ENCODE measurements at places on chromosomes 5 and 9. TPM values are rescaled to one million over a fixed set of nuclear protein-coding genes. Genes with fewer than 3 reads are reported as not detected.

DNA sequence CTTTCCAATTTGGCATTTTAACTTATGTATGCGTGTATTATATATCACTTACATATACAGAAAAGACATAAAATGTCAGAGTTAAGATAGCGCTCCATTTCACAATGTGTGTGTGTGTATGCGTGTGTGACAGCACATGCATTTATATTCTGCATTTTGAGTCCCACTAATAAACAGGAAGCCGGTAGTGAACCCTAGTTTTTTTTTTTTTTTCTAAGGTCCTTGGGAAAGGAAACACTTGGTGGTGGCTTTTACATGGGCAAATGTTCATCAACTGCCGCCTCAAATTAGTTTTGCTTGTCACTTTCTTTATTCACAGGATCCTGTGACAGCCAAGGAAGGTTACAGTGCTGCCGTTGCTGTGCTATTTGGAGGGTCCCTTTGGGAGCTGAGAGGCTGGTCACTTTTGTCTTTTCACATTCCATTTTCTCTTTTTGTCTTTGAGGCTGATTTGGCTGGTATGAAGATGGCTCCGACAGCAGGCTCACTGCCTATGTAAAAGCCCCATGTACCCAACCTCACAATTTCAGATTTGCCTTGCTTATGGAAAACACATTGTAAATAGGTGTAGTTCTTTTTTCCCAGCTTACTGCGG lies 298.9 kb downstream of the CSNK1G3 start:
- peaks cover 25% of the 10 kb centered on the region for H3K4me1 ChIP-seq
- no peak for DNase-seq
- H3K27ac ChIP-seq, result no peak overlapping the region
- no peaks in the 10 kb centered on the region for H3K36me3 ChIP-seq
- no peaks in the 10 kb centered on the region for H3K27me3 ChIP-seq
- no peak overlapping the region for H3K4me3 ChIP-seq

DNA sequence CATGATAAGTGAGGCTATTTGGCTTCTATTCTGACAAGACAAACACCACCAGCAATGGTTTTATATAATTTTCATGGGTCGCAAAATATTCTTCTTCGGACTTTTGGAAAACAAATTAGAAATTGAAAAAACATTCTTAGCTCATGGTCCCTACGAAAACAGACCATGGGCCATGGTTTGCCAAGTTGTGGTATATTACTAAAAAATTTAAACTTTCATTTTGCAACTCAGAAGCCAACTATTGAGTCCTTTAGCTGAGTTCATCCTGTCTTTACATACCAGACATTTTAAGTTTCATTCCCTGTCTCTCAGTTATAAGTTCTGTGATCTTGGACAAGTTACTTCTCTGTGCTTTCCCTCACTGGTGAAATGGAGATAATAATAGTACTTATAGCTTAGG lies 198.1 kb downstream of the CSNK1G3 start:
- H3K27ac ChIP-seq, result no peak overlapping the region
- DNase-seq, result no peak
- H3K27me3 ChIP-seq, result no peaks in the 10 kb centered on the region
- no peaks in the 10 kb centered on the region for H3K36me3 ChIP-seq
- peaks cover 24% of the 10 kb centered on the region for H3K4me1 ChIP-seq
- H3K4me3 ChIP-seq, result no peak overlapping the region

- H3K4me3 ChIP-seq, result no peak overlapping the region
- H3K27ac ChIP-seq, result no peak overlapping the region
- H3K36me3 ChIP-seq, result no peaks in the 10 kb centered on the region
- H3K4me1 ChIP-seq, result no peaks in the 10 kb centered on the region
- H3K27me3 ChIP-seq, result no peaks in the 10 kb centered on the region
- DNase-seq, result no peak
Measured at GRCh38 chr9:34446951-34447350, 11.4 kb downstream of the FAM219A start.

- no peaks in the 10 kb centered on the region for H3K36me3 ChIP-seq
- no peak for DNase-seq
- H3K4me3 ChIP-seq, result no peak overlapping the region
- H3K4me1 ChIP-seq, result no peaks in the 10 kb centered on the region
- no peaks in the 10 kb centered on the region for H3K27me3 ChIP-seq
- H3K27ac ChIP-seq, result no peak overlapping the region
Measured at GRCh38 chr9:2285416-2286332, 270.5 kb downstream of the SMARCA2 start.

The CKS2 gene
- total RNA-seq, result 327 TPM

DNA sequence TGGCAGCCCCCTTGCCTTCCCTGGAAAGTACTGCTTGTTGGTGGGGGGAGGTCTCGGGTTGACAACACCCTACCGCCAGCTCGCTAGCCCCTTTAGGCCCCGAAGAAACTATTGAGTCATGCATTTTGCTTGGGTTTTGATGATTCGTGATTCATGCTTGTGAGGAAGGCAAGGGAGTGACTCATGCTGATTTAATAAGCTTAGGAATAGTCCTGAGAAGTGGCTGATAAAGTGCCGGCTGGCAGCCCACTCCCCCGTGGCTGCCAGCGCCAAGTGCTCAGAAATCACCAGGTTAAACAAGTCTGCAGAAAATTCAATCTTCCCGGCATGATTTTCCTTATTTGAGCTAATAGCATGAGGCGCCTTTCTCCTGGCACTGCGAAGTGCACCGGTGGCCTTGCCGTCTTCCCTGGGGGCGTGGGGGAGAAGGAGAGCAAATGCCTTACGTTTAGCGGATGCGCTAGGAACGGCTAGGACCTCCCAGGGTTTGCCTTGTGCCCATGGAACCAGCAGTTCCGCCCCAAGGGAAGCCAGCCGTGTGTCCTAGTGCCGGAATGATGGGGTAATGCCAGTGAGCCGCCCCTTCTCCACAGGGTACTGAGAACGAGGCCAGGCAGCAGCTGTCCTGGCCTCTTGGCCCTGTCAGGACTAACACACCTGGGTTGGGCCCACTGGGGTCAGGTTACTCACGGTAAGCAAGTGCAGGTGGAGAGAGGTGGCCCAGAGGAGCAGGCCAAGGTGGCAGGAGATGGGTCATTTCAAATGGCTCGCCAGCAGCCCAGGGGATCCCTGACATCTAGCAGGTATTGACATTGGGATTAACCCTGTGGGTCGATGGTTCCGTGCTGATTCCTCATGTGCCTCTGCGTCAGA lies 151.9 kb downstream of the MACROH2A1 start:
- H3K27ac ChIP-seq, result peak overlapping the region; percentile 59
- H3K36me3 ChIP-seq, result no peaks in the 10 kb centered on the region
- peak overlapping the region; percentile 12 for H3K4me3 ChIP-seq
- H3K4me1 ChIP-seq, result peaks cover 45% of the 10 kb centered on the region

GRCh38 chr5:117504305-117504704 lies 929.7 kb upstream of the SEMA6A start:
- no peak overlapping the region for H3K27ac ChIP-seq
- no peaks in the 10 kb centered on the region for H3K36me3 ChIP-seq
- DNase-seq, result no peak
- H3K4me1 ChIP-seq, result no peaks in the 10 kb centered on the region
- H3K27me3 ChIP-seq, result no peaks in the 10 kb centered on the region

The MEIKIN gene
- not detected for total RNA-seq

- H3K36me3 ChIP-seq, result peaks cover 16% of the 10 kb centered on the region
- H3K27ac ChIP-seq, result no peak overlapping the region
- H3K27me3 ChIP-seq, result no peaks in the 10 kb centered on the region
- DNase-seq, result no peak
- peaks cover 6% of the 10 kb centered on the region for H3K4me1 ChIP-seq
Measured at GRCh38 chr5:94691949-94692348, 73.5 kb downstream of the SLF1 start.

The CCDC192 gene
- total RNA-seq, result not detected

DNA sequence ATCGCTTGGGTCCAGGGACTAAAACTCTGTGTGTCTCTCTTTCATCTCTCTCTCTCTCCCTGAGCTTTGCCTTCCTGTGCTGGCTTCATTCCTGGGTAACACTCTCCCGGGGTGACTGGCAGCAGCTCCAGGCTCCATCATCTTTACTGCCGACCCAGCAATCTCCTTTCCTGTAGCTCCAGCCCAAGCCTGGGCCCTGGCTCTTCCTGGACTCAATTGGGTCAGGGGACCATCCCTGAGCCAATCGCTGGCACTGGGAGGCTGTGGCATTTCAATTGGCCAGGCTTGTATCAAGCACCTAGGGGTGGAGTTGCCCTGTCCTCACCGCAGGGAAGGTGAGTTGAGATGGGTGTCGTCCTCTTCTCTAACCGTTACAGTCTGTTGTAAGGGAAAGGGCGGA lies 31.9 kb downstream of the FAM240B start:
- no peaks in the 10 kb centered on the region for H3K36me3 ChIP-seq
- H3K27me3 ChIP-seq, result no peaks in the 10 kb centered on the region
- peaks cover 20% of the 10 kb centered on the region for H3K4me1 ChIP-seq
- H3K4me3 ChIP-seq, result no peak overlapping the region
- DNase-seq, result no peak

DNA sequence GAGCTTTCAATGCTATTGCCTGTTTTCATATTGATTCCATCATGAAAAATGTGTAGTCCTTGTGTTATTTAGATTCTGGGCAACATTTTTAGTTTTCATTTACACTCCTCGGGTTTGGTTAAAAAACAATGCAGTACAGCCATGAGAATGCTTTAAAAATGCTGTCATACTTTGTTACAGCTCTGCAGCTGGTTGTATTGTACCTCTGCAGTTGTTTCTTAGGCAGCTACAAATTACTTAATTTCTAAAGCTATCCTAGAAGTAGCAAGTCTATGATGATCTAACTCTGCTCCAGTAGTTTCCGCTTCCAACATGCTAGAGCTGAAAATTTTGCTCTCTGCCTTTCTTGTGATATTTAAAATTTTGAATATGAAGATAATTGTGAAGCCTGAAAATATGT lies 20.2 kb downstream of the SNX18 start:
- H3K4me3 ChIP-seq, result no peak overlapping the region
- no peaks in the 10 kb centered on the region for H3K27me3 ChIP-seq
- H3K27ac ChIP-seq, result no peak overlapping the region
- peaks cover 7% of the 10 kb centered on the region for H3K4me1 ChIP-seq
- no peak for DNase-seq

GRCh38 chr5:156019571-156020180 lies 307.3 kb upstream of the SGCD start:
- no peaks in the 10 kb centered on the region for H3K4me1 ChIP-seq
- DNase-seq, result no peak
- H3K27ac ChIP-seq, result no peak overlapping the region

The IFNK gene
- not detected for total RNA-seq

The HTR1A gene
- total RNA-seq, result not detected

The CORO2A gene
- total RNA-seq, result 0.16 TPM

The PRPF4 gene
- 29.9 TPM for total RNA-seq

The FAM169A gene
- total RNA-seq, result 16.5 TPM

DNA sequence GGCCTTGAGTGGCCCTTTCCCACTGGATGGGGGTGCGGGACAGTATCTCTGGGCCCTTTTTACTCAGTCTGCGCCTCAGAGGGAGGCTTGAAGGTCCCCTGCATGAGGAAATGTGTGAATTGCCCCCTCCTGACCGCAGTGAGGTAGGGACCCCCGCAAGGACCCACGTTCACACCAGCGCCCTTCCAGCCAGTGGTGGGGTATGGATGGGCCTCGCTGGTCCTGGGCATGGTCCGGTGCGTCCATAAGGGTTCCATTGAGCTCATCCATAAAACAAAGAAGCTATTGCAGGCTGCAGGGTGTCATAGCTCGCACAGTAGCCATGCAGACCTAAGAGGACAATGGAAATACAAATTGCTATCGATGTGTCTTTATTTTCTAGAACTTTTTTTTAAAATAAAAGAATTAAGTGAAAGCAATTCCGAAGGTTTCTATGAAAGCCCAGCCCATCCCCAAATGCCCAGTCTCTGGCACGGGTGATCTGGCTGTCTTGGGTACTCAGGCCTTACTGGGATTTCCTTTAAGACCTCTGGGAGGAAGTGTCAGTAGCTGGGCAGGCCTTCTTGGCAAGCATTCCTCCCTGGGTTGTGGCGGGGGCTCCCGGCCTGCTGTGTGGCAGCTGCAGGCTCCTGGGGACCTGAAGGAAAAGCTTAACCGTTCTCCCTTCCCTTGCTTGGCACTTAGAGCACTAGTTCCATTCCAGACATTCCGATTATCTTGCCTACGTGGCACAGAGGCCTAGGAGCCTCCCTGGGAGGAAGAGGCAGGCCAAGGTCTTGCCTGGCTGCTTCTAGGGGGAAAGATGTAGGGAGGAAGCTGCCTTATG lies 1.5 kb upstream of the SEMA5A start:
- peak overlapping the region; percentile 88 for H3K27ac ChIP-seq
- H3K27me3 ChIP-seq, result no peaks in the 10 kb centered on the region
- peaks cover 29% of the 10 kb centered on the region for H3K4me1 ChIP-seq

- DNase-seq, result no peak
- H3K4me1 ChIP-seq, result no peaks in the 10 kb centered on the region
- H3K36me3 ChIP-seq, result no peaks in the 10 kb centered on the region
Measured at GRCh38 chr5:85132269-85132668, 747.6 kb upstream of the EDIL3 start.

The SYNPO gene
- 6.5 TPM for total RNA-seq

- H3K27ac ChIP-seq, result no peak overlapping the region
- no peak overlapping the region for H3K4me3 ChIP-seq
- H3K36me3 ChIP-seq, result peaks cover 47% of the 10 kb centered on the region
- H3K4me1 ChIP-seq, result peaks cover 21% of the 10 kb centered on the region
Measured at GRCh38 chr5:78628270-78628992, 20.1 kb downstream of the LHFPL2 start.

The SLC28A3 gene
- 0.11 TPM for total RNA-seq

DNA sequence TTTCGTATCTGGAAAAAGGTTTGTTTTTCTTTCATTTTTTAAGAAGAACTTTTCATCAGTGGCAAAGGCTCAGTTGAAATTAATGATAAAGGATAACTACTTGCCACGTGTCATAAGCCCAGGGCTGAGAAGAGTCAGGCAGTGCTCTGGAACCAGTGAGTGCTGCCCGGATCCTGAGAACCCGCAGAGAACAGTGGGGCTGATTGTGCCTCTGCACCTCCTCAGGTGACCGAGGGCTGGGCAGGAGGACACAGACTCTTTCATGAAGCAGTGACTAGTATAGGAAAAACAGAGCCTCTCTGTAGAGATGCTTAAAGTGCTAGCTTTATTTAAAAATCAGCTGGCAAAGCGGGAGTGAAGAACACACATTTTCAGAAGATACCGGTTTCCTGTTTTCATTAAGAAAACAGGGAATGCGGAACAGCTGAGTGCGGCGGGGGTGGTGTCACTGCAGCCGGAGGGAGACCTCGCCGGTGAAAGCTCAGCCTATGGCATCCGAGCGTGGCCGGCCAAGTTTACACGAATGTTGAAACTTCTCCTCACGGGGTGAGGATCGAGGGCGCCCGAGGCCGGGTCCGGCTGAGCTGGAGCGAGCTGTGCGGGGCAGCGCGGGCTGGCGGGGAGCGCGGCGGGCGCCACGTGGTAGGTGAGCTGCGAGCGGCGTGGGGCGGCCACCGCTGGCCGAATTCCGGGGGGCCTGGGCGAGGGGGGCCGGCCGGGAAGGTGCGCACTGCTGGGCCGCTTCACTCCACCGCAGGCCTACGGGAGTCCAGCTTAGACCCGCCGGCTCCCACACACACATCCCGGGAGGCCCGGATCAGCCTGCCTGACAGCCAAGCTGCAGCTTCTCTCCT lies 134.7 kb upstream of the DMRT1 start:
- no peaks in the 10 kb centered on the region for H3K27me3 ChIP-seq
- peak overlapping the region; percentile 61 for H3K27ac ChIP-seq
- peak overlapping the region; percentile 52 for H3K4me3 ChIP-seq
- peaks cover 9% of the 10 kb centered on the region for H3K36me3 ChIP-seq
- H3K4me1 ChIP-seq, result peaks cover 14% of the 10 kb centered on the region

- no peaks in the 10 kb centered on the region for H3K36me3 ChIP-seq
- no peak overlapping the region for H3K27ac ChIP-seq
- no peaks in the 10 kb centered on the region for H3K27me3 ChIP-seq
- H3K4me1 ChIP-seq, result no peaks in the 10 kb centered on the region
Measured at GRCh38 chr5:91712718-91713117, 329.6 kb upstream of the ARRDC3 start.

- 0 out of 2 replicates have a peak, but pooled peaks cover 9% of the 10 kb centered on the region for H3K27me3 ChIP-seq
- no peak for DNase-seq
- H3K4me3 ChIP-seq, result peak within 1 kb of the TSS; percentile 85
- H3K36me3 ChIP-seq, result peaks cover 23% of the 10 kb centered on the region
- H3K4me1 ChIP-seq, result peaks cover 26% of the 10 kb centered on the region
Measured at GRCh38 chr5:177446200-177447065, at the start of gene PRR7. Gene PRR7 (plus strand): TSS chr5:177446814. CDS start chr5:177455068, 8,254 bp downstream.

The C5orf58 gene
- not detected for total RNA-seq

All from SJSA1 (cell line).